ENCODE measurements at places on chromosomes 3 and 15.

- no peak for DNase-seq
These were observed 9.7 kb upstream of the P4HTM start for GRCh38 chr3:48980295-48980694.

DNA sequence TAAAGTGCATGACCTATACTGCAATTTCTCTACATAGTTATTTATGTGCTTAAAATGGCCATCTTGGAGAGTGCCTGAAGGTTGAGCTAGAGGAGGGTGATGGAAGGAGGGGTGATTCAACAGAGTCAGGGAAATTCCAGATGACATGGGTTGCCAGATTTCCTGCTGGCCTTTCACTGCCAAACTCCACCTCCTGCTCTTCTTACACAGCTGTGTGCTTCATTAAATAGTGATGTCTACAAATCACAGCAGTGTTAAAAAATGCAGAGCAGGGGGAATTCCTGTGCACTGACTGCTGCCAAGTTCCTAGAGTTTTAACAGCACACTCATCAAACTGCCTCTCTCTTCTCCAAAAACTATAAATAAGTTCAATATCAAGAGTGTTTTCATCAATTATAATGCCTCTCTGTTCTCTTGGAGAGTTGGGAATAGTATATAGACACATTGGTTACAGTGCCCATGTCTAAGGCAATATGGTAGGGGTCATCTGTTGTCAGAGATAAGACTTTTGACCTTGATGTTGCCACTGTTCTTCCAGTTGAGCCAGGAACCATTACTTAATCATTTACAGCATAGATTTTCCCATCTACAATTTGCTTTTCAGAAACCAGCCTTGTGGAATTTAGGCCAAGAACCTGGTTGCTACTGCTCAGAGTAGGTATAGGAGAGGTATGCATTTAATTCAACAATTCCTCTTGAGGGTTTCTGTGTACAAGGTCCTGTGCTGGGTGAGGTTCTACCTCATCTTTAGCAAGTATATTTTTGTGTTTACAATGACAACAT is 79.6 kb downstream of the TP63 start:
- no peak for DNase-seq

DNA sequence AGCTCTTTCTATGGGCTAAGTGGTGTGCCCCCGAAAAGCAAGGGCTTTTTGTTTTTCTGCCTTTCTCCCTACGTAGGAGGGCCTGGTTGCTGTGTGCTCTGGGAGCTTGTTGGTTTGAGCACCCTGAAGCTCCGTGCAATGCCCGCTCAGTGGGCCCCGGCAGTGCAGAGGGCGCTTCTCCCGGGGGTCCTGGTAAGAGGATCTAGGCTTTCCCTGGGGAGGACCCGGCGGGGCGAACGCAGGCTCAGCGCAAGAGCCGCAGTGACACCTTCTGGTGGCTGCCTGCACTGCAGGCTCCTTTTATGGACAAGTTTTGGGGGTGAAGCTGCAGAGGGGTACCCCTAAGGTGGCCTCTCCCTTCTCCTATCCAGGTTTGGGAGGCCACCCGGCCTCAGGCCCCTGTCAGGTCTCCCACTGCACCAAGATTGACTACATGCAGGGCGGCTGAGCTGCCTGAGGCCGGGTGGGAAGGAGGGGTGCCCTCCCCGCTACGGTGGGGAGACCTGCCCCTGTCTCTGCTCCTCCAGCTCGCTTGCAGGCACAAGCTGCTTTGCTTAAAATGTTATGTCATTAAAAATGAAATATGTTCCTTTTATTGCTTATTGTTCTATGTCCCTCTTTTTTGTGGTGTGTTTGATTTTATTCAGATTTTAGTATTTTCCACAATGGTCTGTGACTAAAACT is 387.9 kb downstream of the GABRG3 start:
- DNase-seq: no peak

DNA sequence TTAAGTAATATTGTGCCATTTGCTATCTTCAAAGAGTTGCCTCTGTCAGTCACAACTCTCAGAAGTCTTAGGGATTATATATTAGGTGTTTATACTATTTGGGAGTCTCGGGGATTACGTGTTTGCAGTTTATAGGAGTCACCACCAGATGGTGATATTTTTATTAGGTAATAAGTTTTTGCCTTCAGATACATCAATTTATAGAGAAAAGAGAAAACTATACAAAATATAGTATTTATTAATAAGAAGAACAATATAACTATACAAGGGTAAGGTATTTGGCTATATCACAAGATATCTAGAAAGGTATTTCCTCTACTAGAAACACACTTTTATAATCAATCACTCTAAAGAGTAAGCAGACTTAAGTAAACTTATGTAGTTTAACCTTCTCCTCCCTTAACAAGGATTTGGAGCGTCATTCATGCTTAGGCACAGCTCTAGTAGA is 10.7 kb upstream of the DHX36 start:
- no peak for DNase-seq

GRCh38 chr15:85504749-85505676 is 124.6 kb downstream of the AKAP13 start:
- DNase-seq: no peak

- DNase-seq: no peak
These were observed 151.1 kb downstream of the ZNF385D start for GRCh38 chr3:21599890-21600289.

DNA sequence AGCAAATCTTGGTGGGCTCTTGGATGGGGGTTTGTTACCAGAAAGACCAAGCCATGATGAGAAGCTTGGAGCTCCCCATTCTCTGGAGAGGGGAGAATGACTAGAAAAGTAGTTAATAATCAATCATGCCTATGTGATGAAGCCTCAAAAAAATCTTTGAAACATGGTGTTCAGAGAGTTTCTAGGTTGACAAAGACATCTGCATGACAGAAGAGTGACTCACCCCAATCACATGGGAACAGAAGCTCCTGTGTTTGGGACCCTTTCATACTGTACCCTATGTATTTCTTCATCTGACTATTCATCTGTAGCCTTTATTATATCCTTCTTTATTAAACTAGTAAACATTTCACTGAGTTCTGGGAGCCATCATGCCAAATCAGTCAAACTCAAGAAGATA is 87.4 kb downstream of the BCHE start:
- no peak for DNase-seq

- no peak for DNase-seq
These were observed 702 bp downstream of the TRAIP start for GRCh38 chr3:49855662-49856061.

- no peak for DNase-seq
These were observed 14.7 kb downstream of the SLC6A1 start for GRCh38 chr3:11006986-11007933.

GRCh38 chr3:21750831-21751391 is at the start of gene ZNF385D:
Gene ZNF385D (minus strand): TSS chr3:21751210. CDS start chr3:21750916, 294 bp downstream.
- DNase-seq: no peak

DNA sequence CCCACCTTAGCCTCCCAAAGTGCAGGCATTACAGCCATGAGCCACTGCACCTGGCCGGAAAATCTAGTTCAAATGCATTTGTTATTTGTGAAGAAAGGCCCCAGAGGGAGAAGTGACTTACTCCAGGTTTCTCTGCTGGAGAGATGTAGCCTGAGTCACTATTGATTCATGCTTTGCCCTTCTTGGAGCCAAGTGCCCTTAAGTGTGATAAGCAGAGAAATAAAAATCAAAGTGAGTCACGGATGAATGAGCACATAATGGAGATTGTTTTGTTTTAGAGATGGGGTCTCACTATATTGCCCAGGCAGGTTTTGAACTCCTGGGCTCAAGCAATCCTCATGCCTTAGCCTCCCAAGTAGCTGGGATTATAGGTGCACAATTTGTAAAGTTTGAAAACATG is 33.1 kb downstream of the CDC25A start:
- no peak for DNase-seq

DNA sequence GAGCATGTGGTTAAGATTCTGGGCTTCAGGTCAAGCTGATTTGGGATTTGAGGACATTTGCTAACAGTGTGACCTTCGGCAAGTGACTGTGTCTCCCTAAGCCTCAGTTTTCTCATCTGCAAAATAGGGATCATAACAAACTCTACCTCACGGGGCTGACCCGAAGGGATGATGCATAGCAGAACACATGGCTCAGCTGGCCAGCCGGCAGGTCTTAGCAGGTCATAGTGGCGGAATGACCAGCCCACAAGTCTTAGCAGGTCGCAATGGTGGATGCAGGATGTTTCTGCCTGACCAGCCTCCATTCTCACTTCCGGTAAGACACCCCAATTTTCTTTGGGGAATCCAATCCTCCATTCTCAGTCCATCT is 63.3 kb downstream of the IQSEC1 start:
- no peak for DNase-seq

- no peak for DNase-seq
These were observed 283.1 kb upstream of the UBE2E2 start for GRCh38 chr3:22920006-22920405.

DNA sequence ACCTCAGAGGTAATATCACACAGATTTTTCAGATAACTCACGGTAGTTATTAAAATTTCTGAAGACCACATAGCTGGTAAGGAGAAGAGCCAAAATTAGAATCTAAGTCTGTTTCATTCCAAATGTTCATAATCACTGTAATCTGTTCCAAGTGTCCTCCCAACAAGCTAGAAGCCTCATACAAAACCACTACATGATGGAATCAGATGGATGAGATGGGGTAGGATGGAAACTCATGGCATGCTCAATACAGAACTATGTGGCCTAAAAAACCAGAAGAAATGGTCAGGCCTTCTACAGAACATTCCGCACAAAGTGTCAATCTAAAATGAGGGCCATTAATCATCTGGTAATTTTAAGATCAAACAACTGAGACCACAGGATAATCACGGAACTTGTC is 91.8 kb downstream of the THBS1 start:
- no peak for DNase-seq

DNA sequence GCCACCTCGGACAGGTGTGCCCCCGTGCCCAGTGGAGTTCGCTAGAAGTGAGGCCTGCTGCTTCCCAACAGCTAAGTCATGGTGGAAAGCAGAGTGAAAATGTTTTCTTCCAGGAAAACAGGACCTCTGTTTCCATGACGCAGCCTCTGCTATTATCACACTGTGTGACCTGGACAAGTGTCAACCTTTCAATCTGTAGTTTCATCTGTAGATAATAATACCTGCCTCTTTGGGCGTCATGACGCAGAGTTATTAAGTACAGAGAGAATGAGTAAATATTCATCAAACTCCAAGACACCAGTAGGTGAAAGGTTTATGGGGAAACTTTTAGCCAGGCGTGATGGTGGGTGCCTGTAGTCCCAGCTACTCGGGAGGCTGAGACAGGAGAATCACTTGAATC is 62.3 kb downstream of the TMEM44 start:
- DNase-seq: no peak

GRCh38 chr15:60413231-60413824 is 15.5 kb upstream of the ANXA2 start:
- no peak for DNase-seq

GRCh38 chr3:129238945-129239705 is 10.3 kb upstream of the COPG1 start:
- DNase-seq: no peak

- no peak for DNase-seq
These were observed 160.9 kb downstream of the IGF1R start for GRCh38 chr15:98809273-98809672.

DNA sequence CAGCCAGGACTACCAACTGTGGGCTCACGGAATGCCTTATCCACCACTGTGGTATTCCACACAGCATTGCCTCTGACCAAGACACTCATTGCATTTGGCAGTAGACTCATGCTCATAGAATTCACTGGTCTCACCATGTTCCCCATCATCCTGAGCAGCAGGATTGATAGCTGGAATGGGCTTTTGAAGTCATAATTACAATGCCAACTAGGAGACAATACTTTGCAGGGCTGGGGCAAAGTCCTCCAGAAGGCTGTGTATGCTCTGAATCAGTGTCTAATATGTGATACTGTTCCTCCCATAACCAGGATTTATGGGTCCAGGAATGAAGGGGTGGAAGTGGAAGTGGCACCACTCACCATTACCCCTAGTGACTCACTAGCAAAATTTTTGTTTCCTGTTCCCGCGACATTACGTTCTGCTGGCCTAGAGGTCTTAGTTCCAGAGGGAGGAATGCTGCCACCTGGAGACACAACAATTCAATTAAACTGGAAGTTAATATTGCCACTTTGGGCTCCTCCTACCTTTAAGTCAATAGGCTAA is 58.6 kb upstream of the CCDC80 start:
- DNase-seq: no peak

- DNase-seq: no peak
These were observed 20.1 kb upstream of the ZCWPW2 start for GRCh38 chr3:28328188-28329151.

GRCh38 chr15:101200181-101200580 is 51.7 kb downstream of the CHSY1 start:
- no peak for DNase-seq

GRCh38 chr3:177538750-177539730 is 341.8 kb upstream of the TBL1XR1 start:
- no peak for DNase-seq

GRCh38 chr15:98953000-98953787 is 54.4 kb downstream of the PGPEP1L start:
- DNase-seq: no peak

DNA sequence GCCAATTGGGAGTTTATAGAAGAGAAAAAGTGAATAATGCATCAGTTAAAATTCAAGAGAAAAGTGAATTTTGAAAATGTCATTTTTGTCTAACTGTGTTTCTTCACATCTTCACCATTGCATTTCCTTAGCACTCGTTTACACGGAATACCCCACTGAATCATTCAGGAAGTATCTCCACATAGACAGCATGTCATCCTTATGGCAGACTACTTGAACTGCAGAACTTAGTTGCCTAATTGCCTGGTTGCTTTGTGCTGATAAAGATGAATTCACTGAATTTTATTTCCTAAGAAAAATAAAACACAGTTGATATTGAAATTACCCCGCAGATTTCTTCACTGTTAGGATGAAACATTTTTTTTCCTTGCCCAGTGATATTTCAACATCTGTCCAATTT is 627.1 kb downstream of the ROBO1 start:
- no peak for DNase-seq

GRCh38 chr3:133845127-133845526 is 39.5 kb downstream of the SRPRB start:
- no peak for DNase-seq

DNA sequence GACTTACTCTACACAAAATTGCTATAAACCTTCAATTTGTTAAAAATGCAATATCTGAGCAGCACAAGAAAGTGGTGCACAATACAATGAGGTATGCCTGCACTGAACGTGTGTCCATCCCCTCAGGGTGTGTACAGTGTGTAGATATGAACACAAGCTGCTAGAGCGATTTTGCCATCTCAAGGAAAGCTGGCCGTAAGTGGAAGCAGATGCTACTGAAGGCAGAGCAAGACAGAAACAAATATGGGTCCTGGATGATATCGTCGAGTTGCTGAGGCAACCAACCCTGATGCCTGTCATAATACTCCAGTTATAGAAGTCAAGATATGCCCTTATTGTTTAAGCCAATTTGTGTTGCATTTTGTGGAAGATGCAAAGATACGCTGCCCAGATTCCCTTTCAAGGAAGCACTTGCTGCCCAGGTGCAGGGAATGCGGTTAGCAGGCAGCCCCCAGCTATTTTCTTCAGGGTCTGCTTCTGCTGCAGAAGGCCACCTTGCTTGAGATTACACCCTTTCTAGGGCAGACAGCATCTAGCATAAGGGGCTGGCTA is 25.8 kb upstream of the EHHADH start:
- no peak for DNase-seq

GRCh38 chr3:55373423-55373822 is 113.7 kb downstream of the WNT5A start:
- DNase-seq: no peak

- no peak for DNase-seq
These were observed 16.6 kb downstream of the CRYBG3 start for GRCh38 chr3:97838393-97838792.

- no peak for DNase-seq
These were observed 144.5 kb downstream of the MBNL1 start for GRCh38 chr3:152413240-152413639.
